ENCODE measurements at places on chromosomes 1 and 21.

- DNase-seq = no peak
These were observed 24.8 kb downstream of the ST6GALNAC5 start for GRCh38 chr1:76891931-76892622.

GRCh38 chr1:163069142-163069541, at the start of gene RGS4:
TSS of gene RGS4 (plus strand) at chr1:163069361. CDS start at chr1:163069485, 124 bp downstream.
- DNase-seq = no peak

- no peak for DNase-seq
These were observed 47.8 kb upstream of the LRRN2 start for GRCh38 chr1:204733289-204733688.

- no peak for DNase-seq
These were observed 720 bp downstream of the SUSD4 start for GRCh38 chr1:223363057-223363855.

- no peak for DNase-seq
These were observed 71.0 kb downstream of the ST6GALNAC5 start for GRCh38 chr1:76938304-76938703.

- no peak for DNase-seq
These were observed 271.8 kb downstream of the BRINP2 start for GRCh38 chr1:177442584-177442983.

- no peak for DNase-seq
These were observed 28.3 kb upstream of the PPM1J start for GRCh38 chr1:112743174-112744008.

- no peak for DNase-seq
These were observed 25.8 kb downstream of the DHCR24 start for GRCh38 chr1:54861070-54861761.

DNA sequence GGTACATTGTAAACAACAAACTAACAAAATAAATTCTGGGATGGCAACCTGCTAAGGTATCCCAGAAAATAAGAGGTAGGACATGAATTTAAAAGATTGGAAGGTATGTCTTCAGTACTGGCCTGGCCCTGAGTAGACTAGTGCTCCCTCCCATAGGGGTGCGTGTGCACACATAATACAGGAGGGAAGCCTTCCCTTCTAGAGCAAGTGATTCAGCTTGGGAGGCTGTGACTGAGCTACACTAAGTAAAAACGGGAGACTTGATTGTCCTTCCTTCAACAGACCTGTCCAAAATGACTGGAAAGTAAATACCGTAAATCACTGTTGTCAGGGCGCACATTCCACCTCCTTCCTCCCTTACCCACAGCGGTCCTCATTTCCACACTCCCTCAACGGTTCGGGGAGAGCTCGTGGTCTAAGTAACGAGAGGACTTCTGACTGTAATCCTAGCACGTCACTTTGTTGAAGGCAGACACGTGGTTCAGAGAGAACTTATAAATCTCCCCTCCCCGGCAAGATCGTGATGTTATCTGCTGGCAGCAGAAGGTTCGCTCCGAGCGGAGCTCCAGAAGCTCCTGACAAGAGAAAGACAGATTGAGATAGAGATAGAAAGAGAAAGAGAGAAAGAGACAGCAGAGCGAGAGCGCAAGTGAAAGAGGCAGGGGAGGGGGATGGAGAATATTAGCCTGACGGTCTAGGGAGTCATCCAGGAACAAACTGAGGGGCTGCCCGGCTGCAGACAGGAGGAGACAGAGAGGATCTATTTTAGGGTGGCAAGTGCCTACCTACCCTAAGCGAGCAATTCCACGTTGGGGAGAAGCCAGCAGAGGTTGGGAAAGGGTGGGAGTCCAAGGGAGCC, at the start of gene TGFB2:
TGFB2 (plus strand) TSS at position 523 of the 859 bp plus-strand sequence. CDS start 1,366 bp downstream, outside the sequence.
- DNase-seq = no peak

GRCh38 chr1:212967801-212968200, 17.5 kb downstream of the VASH2 start:
- no peak for DNase-seq

DNA sequence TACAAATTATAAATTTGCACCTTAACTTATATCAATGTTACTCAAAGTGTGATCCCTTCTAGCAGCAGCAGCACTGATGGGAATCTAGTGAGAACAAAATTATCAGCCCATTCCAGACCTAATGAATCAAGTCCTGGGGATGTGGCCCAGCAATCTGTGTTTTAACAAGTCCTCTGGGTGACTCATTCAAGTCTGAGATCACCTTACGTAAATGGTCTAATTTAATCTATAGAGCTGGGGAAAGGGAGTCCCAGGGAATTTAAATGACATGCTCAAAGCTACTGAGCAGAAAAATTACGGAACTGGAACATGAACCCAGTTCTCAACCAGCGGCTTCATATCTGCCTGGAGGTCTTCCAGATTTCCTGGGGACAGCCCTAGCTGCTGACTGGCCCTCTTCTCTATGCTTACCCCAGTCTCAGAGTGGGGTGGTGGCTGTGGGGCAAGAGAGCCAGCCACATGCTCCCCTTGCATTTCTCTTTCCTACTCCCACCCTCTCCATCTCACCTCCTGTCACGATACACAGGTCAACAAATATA, 220.0 kb downstream of the TM2D1 start:
- DNase-seq = no peak

- DNase-seq = no peak
These were observed 110.8 kb upstream of the HOOK1 start for GRCh38 chr1:59703918-59704378.

DNA sequence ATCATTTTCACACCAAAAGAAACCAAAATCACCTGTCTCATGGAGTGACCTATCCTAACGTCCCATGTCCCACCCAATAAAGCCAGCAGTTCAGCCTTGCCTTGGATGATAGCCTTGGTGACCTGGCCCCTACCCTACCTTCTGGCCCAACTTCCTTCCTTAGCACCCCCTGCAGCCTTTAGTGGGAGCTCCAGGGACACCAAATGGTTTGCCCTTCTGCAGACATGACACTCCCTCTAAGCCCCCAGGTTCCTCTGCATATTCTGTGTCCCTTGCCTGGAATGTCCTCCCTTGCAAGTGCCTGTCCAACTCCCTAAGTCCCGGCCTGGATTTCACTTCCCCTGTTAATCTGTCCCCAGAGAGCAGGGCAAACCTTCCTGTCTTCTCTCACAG, 2.2 kb downstream of the SLFNL1 start:
- DNase-seq = no peak

DNA sequence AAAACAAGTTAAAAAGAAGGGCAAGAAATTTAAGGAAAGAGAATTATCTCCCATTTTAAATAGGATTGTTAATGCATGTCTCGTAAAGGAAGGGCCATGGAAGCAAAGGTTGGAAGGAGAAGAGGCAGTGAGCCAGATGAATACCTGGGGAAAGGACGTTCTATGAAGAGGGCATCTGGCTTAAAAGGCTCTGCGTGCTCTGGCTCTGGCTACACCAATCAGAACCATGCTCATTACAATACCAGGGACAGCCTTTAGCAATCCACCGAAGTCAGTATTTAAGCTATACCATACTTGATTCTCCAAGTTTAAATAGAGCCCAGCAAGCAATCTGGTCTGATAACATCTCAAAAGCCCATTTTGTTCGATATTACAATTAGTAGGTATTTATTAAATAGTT, 58.5 kb upstream of the C1orf87 start:
- DNase-seq = no peak

GRCh38 chr1:173409613-173410012, 67.5 kb upstream of the PRDX6 start:
- no peak for DNase-seq

GRCh38 chr1:22488319-22488718, 36.7 kb downstream of the ZBTB40 start:
- DNase-seq = no peak
